ENCODE measurements at places on chromosomes 1 and 21.

- DNase-seq = no peak
These were observed 31.2 kb downstream of the CDCA8 start for GRCh38 chr1:37723390-37724078.

DNA sequence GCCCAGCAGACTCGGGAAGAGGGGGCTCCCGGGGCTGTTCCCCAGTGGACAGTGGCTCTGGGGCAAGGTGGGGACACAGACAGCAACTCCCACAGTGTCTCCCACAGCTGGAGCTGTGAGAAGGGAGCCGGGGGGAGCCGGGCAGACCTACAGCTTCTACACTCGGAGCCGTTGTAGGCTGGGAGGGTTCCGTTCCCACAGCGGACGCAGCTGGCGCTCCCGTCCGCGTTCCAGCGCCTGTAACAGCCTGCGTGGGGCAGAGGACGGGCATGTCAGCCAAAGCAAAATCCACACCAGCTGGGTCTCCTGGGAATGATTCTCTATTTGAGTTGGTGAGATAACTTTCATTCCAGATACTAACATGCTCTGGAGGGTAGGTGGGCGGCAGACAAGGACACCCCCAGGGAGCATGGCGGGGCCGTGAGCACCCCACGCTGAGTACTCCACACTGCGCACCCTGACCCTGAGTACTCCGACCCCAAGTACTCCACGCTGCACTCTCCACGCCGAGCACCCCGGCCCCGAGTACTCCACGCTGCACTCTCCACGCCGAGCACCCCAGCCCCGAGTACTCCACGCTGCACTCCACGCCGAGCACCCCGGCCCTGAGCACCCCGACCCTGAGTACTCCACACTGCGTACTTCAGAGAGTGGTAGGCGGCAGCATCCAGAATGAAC is 13.4 kb upstream of the RNF223 start:
- DNase-seq = no peak

GRCh38 chr1:17564458-17565393 is 25.2 kb downstream of the ARHGEF10L start:
- DNase-seq = no peak

DNA sequence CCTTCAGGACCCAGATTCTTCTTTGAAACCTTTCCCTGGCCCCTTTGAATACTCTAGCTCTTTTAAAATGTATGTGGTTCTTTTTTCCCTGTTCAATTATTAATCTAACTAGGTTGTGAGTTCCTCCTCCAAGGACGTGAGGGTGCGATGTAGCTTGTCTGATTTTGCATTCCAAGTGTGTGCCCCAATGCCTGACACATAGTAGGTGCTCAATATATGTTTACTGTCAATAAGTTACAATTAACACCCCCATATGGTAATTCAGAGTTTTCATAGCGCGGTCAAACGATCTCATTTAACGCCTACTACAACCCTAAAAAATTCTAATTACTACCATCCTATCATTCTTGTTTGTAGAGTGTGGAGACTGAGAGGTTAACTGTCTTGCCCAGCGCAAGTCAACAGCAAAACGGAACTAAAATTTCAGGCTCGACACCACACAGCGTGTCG is 482 bp upstream of the MTR start:
- no peak for DNase-seq

GRCh38 chr1:38641661-38642060 is 217.9 kb downstream of the RRAGC start:
- DNase-seq = no peak

DNA sequence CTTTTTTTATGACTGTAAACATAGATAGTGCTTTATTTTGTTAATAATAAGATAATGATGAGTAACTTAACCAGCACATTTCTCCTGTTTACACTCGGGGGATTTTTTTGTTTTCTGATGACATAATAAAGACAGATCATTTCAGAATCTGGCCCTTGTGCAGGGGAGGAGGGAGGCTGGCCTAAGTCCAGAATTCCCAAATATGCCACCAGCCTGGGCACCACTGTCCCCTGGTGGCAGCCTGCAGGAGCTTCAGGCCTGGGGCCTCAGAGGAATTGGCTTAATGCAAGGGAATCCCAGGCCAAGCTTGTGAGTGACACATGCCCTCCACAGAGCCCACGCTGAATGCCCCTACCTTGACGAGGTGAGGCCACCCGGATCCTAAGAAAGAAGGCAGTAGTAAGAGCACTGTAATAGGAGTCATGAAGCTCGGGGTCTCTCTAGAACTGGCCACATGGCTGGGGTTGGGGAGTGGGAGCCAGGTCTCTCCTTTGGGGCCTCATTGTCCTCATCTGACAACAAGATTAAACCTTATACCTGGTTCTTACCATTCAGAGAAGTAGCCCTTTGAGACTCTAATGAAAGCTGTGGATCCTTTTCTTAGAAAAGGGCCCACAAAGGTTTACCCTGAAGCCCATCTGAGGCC is 24.1 kb downstream of the ETNK2 start:
- peak; percentile 62 for DNase-seq

DNA sequence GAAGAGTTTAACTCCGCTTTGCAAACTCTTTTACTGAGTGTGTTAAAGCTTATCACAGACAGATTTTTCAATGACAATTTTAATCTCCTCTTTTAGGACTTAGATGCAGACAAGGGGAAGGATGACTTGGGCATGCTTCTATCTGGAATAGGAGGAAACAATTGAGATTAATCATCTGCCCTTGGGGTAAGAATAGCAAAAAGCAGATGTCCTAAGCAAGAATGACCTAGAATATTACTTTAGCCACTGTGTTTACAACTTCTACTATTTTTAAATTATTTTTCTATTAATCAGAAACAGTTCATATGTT is 569.0 kb upstream of the ADGRL2 start:
- DNase-seq = no peak

DNA sequence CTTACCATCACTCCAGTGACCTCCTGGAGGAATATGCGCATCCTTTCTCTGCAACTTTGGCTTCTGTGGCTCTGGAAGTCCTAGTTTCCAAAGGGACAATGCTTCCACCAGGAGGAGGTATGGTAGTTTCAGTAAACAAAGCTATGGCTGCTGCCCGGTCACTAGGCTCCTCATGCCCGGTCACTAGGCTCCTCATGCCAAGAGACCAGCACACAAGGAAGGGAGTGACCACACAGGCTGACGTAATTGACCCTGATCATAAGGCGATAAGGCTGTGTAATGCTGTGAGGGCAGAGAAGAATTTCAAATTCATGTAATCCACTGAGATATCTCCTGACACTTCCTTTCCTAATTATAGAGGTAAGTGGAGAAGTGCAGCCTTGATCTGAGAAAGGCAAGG is 102.9 kb downstream of the DTL start:
- DNase-seq = no peak

GRCh38 chr1:53321366-53321765 is 6.5 kb downstream of the LRP8 start:
- peak; percentile 48 for DNase-seq

DNA sequence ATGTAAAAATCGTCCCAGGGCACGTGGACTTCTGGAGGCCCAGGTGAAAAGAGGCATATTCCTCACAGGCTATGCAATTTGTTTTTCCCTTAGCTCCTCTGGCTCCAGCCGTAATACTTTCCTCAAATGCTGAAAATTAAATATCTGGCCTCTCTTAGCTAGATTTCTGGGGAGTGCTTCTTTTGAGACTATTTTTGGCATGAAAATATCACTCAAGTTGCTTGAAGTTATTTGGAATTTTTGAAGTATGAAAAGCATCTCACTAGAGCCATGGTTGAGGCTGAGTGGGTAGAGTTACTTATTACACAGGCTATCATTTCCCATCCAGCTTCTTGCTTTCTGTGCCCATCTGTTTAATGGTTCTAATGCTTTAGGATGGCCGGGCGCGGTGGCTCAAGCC is 59.7 kb downstream of the MYOM3 start:
- DNase-seq = no peak

DNA sequence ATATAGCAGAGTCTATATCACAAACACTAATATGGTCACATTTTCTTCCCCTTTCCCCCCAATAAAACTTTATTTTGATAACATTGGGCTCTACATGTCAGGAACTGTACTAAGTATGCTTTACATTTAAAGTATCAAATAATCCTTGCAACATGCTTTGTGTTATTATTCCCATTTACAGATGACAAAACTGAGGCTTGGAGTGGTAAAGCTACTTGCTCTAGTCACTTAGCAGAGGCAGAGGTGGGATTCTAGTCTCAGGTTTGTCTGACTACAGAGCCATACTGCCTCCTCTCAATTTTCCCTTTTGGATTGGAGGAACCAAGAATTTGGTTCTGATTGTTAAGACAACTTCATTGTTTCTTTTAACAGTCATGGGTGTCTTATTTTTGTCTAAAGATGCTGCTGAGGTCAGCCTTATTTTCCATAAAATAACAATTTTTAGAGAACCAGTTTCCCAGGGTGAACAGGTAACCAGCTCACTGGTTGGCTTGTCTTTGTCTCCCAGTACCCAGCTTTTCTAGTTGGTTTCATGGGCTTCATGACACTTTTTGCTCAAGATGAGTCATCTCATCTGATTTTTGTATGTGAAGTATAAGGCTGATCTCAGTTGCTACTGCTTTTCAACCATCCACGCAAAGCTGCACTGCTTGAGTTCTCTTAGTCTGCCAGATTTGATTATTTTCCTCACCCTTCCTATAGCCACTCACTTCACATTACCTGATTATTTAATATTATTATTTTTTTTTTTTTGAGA is 81.0 kb upstream of the ARID1A start:
- no peak for DNase-seq

DNA sequence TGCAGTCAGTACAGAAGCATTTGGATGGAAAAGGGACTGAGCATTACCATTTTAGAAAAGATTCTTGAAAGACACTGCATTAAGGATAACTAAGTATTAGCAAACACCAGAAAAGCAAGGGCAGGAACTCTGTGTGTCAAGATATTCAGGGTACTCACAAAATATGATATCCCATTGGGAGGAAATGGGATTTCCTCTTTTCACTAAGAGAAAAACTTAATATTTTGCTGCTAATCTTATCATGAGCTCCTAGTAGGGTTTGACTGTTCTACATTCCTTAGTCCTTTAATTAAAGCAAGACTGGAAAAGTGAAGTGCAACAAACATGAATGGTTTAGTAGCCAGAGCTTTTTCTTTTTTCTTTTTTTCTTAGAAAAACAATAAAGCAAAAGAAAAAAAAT is 305.9 kb upstream of the ADGRL4 start:
- no peak for DNase-seq

DNA sequence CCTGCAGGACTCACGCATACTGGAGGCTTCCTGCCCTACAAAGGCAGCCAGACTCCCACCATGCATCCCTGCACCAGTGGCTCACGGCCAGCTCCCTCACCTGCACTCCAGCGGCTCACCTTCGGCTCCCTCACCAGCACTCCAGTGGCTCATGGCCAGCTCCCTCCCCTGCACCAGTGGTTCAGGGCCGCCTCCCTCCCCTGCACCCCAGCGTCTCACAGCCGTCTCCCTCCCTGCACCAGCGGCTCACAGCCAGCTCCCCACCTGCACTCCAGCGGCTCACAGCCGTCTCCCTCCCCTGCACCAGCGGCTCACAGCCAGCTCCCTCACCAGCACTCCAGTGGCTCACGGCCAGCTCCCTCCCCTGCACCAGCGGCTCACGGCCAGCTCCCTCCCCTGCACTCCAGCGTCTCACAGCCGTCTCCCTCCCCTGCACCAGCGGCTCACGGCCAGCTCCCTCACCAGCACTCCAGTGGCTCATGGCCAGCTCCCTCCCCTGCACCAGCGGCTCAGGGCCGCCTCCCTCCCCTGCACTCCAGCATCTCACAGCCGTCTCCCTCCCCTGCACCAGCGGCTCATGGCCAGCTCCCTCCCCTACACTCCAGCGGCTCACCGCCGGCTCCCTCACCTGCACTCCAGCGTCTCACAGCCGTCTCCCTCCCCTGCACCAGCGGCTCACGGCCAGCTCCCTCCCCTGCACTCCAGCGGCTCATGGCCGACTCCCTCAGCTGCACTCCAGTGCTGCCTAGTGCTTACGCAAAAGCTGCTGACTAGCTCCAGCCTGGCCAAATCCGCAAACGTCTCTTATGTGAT is 324.5 kb downstream of the NPHP4 start:
- no peak for DNase-seq
